ELF-1 (cell line): ENCODE measurements at places on chromosomes 12 and 14.
A peak's percentile ranks its signal among the peaks of the same experiment; 100 is the strongest.

- no peak for DNase-seq
Measured at GRCh38 chr12:131131808-131132117, 178.1 kb downstream of the ADGRD1 start.

DNA sequence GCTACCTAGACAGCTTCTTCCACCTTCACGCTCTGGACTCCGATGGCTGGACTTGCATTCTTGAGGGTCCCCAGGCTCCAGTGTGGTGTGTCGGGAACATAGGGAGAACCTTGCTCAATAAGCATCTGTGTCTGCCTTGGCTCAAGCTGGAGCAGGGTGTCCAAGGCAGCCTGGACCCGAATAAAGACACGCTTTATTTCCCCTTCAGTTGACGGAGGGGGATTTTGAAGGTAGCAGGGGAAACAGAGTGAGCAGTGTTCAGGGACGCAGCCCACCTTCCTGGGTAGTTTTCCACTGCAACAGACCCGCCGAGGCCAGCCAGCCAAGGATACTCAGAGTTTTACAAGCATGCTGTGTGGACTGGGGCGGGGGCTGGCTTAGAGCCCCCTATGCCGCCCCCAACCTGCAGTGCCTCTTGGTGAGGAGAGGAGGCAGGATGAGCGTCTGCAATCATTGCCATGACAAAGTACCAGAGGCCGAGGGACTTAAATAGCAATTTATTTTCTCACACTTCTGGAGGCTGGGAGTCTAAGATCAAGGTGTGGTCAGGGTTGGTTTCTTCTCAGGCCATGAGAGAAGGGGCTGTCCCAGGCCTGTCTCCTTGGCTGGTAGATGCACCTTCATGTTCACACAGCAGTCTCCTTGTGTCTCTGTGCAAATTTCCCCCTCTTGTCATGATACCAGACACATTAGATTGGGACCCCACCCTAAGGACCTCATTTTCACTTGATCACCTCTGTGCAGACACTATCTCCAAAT, 201.2 kb downstream of the CHST11 start:
- no peak for DNase-seq

DNA sequence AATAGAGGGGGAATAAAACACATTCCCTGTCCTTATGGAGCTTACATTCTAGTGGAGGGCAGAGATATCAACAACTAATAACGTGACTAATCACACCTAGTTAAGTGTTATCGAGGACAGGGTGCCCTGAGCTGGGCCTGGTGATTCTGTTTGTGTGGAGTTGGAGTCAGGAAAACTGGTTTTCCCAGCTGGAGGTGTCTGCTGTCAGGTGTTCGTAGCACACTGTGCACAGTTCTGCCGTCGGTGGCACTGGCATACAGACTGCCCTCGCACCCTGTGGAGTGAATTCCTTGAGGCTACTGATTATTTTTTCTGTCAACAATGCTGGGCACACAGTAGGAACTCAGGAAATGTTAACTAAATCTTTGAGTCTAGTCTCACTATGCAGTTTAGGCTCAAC, 900 bp upstream of the MTERF2 start:
- DNase-seq: peak; percentile 74

GRCh38 chr12:56634837-56635791, 5.0 kb upstream of the BAZ2A start:
- peak; percentile 87 for DNase-seq

DNA sequence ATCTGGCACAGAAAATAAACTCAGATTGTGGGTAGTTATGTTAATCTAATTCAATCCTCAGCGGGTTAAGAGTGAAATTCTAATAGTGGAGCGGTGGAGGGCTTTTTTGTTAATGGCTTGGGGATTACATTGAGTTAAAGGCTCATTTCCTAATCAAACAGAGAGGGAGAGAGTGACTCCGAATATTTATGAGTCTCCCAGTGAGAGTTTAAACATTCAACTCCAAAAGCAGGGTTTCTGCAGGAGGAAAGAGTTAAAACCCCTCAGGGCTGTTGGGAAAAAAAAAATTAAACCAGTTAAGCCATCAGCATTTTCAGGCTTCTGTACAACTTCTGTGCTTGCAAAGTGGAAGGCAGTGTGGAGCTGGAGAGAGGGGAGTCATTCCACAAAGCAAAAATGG, 62.1 kb upstream of the ESRRB start:
- DNase-seq: no peak

GRCh38 chr12:132103542-132104308, 40.4 kb downstream of the DDX51 start:
- DNase-seq: peak; percentile 48

GRCh38 chr12:45425426-45425825, 209.5 kb downstream of the ANO6 start:
- DNase-seq: no peak

GRCh38 chr14:31277085-31277484, 69.5 kb upstream of the HECTD1 start:
- no peak for DNase-seq

DNA sequence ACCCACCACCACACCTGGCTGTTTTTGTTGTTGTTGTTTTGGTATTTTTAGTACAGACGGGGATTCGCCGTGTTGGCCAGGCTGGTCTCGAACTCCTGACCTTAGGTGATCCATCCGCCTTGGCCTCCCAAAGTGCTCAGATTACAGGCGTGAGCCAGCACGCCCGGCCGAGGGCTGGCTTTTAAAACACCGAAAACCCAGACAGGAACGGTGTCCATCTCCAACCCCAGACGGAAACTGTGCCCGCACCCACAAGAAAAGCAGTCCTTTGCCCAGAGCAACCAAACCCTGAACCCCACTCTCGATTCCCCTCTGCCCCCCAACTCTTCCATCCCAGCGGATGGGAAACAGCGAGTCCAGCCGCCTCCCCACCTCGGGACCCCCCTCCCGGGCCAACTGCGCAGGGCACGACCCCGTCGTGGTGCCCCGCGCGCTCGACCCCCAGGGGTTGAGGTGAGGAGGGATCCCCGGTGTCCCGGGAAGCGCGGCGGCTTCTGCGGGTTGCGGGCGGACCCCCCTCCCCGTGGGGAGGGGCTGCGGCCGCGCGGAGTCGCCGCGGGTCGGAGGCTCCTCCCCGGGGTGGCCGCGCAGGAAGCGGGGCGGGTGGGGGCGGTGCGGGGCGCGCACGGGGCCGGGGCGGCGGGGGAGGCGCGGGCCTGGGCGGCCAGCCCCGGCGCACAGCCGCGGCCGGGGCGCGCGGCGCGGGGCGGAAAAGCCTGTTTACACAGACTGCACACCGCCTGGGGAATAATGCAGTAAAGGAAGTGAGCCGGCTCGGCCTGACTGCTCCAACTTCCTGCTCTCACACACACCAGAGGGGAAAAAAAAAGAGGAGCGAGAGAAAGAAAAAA, at the start of gene ELK3:
ELK3 (plus strand) TSS at position 651 of the 851 bp plus-strand sequence.
- DNase-seq: peak; percentile 65

DNA sequence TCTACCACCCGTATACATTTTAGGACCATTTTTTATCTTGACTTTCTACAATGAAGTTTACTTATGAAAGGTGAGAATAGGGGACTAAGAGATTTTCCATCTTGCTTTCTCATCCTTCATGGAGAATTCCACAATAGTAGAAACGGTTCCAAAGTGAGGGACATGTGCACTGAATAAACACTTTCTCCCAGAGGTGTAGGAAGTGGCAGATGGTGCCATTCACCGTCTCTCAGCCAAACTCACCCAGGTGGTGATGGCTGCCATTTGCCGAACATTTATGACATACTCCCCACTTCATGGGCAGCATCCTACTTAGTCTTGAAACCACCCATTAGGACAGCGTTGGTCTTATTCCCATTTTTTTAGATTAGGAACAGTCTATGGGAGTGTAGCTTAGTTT, 540.5 kb downstream of the DIO2 start:
- no peak for DNase-seq

DNA sequence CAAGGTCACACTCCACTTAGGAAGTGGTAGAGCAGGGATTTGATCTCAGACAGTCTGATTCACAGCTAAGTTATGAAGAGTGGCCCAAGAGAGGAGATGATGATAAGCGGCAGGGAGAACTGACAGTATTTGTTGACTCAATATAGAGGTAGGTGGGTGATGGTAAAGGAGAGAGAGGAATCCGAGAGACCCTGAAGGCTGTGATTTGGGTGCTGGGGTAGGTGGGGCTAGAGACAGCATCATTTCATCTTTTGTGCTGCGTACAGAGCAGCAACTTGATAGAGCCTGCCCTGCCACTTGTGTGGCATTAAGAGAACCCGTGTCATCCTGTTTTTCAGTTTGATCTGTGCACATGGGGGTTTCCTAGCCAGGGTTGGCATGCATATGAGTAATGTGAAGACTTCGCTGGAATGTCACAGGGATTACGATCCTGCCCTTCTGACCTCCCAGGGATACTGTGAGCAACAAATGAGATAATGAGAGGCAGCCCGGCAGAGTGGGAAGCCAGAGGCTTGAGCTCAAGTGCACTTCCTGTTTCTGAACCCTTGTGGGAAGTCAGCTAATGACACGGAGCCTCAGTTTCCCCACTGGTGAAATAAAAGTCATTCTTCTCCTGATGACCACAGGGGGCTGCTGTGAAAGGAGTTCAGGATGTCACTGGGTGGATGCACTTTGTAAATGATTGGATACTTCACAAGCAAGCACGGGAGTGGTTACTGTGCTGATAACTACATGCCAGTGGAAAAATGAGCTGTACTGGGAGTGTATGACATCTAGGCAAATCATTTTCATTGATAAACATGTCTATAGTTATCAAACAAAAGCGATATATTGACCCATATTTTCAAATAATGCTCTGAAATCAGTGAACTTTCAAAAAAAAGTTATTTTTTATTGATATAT, 59.5 kb upstream of the IGF1 start:
- peak; percentile 67 for DNase-seq

- peak; percentile 39 for DNase-seq
Measured at GRCh38 chr12:125773033-125773640, 707.9 kb downstream of the AACS start.

GRCh38 chr14:70662080-70662479, 20.4 kb downstream of the TTC9 start:
- DNase-seq: no peak

DNA sequence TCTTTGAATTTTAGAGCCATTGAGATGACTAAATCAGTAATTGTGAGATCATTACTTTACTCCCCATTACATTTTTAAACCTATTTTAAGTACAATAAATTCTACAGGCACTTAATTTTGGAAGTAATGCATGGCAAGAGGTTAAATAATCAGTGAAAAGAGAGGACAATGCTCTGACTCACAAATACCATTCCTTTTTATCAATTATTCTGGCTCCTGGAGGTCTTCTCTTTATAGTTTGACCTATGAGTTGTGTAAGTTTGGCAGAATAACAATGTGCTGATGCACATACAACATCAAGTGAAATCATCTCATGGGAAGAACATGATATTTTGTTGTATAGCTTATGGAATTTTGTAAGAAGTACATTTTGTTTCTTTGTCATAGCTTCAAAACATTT, 166.7 kb downstream of the TMTC3 start:
- no peak for DNase-seq

GRCh38 chr12:111638556-111638955, 39.4 kb upstream of the ATXN2 start:
- no peak for DNase-seq
